Sigmoid colon (tissue), 7 donors: ENCODE measurements at places on chromosomes 5 and 9.
A peak's percentile ranks its signal among the peaks of the same experiment; 100 is the strongest.

- no peak for DNase-seq
Observed at GRCh38 chr9:98310752-98311392, 55.4 kb upstream of the TBC1D2 start.

DNA sequence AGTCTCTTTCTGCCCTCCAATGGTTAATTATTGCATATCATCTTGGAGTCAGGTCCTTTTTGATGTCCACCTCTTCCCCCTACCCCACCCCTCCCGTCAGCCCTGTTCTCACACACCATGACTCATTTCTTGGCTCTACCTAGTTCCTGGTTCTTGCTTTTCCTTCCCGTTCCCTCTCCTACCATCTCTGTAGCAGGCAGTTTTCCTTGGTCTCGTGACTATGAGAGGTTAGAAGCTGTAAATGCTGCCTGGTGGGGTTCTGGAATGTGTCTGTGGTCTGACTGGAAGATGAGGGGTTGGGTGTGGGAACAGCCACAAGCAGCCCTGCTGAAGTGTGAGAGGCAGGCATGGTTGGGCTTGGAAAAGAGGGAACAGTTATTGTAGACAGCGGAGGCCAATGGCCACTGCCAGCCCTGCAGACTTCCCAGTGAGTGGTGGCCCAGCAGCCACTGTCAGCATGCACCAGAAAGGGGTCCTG is 18.2 kb downstream of the SLC22A5 start:
- peak; percentile 91 for DNase-seq

DNA sequence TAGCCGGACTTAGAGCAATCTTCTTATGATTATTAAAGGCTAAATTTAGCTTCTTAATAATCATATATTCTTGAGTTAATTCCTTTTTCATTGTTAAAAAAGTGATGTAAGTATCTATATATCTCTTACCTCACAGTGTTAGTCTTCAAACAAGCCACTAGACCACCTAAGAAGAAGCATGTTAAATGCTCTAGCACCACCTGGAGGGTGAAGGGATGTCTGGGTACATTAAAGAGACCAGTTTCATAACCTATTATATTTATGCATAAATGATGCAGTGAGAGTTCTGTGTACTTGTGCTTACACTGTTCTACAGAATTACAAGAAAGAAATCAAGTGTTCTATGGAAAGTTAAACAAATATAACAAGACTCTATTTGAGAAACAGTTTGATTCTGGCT is 55.9 kb upstream of the SLCO6A1 start:
- no peak for DNase-seq

GRCh38 chr5:15538516-15538915 is 38.5 kb downstream of the FBXL7 start:
- DNase-seq = no peak

- no peak for DNase-seq
Observed at GRCh38 chr5:16726538-16726946, 109.7 kb upstream of the RETREG1 start.

GRCh38 chr5:142587354-142587965 is 98.4 kb downstream of the FGF1 start:
- DNase-seq = no peak

GRCh38 chr5:99247346-99247745 is 318.5 kb upstream of the CHD1 start:
- no peak for DNase-seq
